ENCODE measurements at places on chromosomes 1 and 21.

- DNase-seq, result peak; percentile 61
Observed at GRCh38 chr1:160607011-160607671, 27.8 kb upstream of the CD84 start.

- peak; percentile 61 for DNase-seq
Observed at GRCh38 chr1:206685769-206686477, 1.2 kb downstream of the MAPKAPK2 start.

- DNase-seq, result no peak
Observed at GRCh38 chr1:53047737-53048736, 14.0 kb upstream of the PODN start.

DNA sequence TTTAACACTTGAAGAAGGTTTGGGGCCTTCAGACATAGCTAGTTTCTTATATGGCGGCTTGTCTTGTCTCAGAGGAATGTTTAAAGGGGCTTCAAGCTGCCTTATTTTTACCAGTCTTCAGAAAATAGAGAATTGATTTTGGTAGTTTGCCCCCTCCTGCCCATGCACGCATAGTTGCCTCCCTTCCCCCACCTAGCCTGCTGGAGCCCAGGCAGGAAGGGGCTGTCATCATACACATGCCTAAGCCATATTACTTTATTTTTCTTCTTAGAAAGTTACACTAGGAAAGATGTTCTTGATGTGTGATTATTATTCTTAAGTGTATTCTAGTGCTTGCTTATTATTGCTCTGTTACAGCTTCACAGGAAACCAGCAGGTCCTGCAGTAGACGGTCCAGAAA, 18.3 kb downstream of the PBX1 start:
- no peak for DNase-seq

DNA sequence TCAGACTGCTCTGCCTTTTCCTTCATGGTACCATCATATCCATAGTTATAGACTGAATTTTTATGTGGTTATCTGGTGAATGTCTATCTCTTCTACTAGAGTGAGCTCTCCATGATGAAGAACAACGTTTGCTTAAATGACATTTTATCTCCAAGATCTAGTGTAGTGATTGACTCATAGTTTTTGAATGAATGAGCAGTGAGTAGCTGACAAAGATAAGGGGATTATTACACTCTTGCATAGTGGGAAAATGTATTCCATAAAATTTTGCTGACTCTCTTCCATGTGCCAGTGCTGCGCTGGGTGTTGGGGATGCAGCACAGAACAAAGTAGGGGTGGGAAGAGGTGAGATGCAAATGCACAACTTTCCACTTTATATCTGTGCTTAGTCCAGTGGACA, 147.7 kb downstream of the TGFB2 start:
- no peak for DNase-seq

DNA sequence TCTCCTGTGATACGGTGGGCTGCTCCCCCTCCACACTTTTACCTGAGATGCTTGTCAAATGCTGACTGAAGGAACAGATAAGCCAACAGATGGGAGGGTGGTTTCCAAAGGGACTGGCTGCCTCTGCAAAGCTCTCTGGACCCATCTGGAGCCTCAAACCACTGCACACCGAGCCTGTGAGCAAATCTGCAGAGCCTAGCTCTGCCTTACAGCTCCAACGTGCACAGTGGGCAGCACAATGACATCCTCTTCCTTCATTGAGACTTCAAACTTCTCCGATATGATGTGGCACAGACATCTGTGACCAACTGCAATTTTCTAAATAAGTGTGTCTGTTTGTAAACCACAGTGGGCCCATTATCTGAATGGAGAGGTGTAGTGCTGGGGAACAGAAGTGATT, 26.2 kb upstream of the KNCN start:
- no peak for DNase-seq

DNA sequence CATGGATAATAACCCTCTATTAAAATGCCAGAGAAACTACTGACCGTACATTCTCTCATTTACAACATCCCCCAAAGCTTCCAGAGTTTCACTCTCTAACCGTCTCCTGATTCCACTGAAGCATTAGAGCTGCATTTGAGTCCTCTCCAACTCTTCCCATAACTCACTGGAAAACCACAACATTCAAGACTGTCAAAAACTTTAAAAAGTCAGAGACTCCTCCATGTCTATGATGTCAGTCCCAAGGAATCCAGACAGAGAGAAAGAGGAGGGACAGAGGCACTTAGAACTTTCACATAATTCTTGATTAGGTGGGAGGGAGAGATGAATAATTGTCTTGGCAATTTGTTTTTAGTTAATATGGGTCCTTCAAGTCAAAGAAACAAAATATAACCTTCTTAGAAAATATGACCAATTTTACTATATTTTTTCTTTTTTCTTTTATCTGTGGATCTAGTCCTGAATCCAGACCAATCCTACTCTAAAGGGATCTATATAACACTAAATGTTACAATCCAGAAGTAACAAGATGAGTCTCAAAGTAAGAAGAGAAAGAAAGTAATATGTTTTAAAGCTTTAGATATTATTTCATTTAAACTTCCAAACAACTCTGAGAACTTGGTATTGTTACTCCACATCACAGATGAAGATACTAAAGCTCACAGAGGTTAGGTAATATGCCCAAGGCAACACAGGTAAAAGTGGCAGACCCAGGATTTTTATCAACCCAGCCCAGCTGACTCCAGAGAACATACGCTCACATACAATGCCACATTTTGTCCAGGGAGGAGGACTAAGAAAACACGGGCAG, 23.8 kb downstream of the OTUD7B start:
- DNase-seq, result no peak

DNA sequence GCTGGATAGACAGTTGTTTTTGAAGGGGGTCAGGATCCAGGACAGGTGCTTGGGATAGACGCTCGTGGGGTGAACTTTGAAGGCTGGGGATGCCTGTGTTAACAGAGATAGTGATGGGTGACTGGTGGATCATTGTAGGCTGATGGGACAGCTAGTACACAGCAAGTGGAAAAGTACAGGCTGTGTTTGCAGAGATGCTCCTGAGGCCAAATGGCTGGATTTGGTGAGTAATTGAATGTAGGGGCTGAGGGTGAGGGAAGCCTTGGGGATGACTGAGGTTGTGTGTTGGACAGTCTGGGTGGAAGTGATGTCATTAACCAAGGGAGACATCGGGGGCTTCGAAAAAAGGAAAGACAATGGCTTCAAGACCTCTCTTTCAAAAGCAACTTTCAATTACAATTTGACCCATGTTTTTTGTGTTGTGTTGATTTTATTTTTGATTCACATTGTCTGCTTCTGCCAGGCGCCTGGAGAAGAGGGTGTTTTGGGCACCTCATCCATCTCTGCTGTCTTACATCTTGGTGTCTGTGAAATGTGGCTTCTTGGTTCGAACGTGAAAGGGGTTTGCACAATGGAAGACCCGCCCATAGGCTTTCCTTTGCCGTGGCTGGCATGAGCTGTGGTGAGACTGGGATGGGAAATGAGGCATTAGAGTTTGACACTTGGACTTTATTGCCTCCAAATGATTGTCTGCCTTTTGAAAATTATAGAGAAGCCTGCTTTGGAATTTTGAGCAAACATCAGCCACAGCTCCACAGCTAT, 147.5 kb downstream of the FOXD2 start:
- DNase-seq, result no peak

- no peak for DNase-seq
Observed at GRCh38 chr1:76388261-76388660, 313.7 kb downstream of the ST6GALNAC3 start.

DNA sequence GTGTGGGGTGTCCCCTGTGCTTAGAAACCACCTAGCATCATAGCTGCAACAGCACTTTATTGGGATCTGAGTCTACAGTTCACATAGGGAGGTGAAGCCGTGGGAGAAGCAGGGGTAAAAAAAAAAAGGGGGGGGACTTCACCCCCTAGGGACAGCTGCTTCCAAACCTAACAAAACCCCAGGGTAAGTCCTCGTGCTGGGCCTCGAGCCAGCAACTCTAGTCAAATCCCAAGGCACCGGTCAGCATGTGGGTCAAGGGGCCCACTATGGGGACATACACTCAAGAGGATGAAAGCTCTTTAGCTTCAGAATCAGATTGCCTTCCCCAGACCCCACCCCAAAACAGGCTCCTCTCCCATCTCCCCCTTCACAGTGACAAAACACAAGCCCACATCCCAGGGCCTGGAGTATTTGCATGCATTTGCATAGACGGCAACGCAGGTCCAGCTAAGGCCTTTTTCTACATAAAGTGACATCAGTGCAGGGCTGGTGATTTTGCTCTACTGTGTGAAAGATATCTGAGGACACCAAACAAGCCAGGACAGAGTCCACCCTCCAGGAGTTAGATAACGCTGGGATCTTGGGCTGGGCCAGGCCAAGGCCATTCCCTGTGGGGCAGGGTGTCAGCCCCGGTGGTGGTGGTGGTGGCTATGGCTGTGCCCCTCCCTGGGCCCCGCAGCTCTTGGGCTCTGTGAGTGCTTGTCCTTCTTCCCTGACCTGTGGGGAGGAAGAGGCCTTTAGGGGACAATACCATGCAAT, 8.1 kb upstream of the PMVK start:
- no peak for DNase-seq

GRCh38 chr1:70583522-70583921, 172.5 kb downstream of the CTH start:
- DNase-seq, result no peak

GRCh38 chr1:164801791-164802502, 243.0 kb downstream of the PBX1 start:
- DNase-seq, result no peak

- DNase-seq, result no peak
Observed at GRCh38 chr1:232793944-232794343, 11.3 kb upstream of the MAP10 start.

GRCh38 chr1:82492159-82492558, 691.4 kb downstream of the ADGRL2 start:
- DNase-seq, result no peak

GRCh38 chr1:53982763-53983104, 35.3 kb downstream of the LDLRAD1 start:
- DNase-seq, result no peak

- DNase-seq, result no peak
Observed at GRCh38 chr1:156540955-156541354, 31.4 kb downstream of the IQGAP3 start.

- DNase-seq, result peak; percentile 35
Observed at GRCh38 chr1:153921803-153922075, 1.0 kb downstream of the GATAD2B start.

DNA sequence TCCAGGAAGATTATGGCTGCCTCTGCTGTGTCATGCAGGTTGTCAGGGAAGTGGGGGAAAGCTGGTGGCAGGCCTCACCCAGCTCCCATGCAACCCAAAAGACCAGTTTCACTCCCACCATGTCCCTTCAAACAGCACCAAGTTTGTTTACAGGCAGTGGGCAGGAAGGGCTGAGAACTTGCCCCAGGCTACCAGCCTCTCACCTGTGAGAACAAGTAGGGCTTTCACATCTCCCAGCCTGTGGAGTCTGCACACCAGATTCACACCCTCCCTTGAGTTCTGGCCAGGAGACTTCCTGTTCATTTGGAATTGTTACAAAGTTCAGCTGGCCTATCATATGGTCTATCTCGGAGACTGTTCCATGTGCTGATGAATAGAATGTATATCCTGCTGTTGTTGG, 27.8 kb downstream of the RPAP2 start:
- no peak for DNase-seq

GRCh38 chr1:219446288-219446687, 166.6 kb downstream of the ZC3H11B start:
- DNase-seq, result no peak

DNA sequence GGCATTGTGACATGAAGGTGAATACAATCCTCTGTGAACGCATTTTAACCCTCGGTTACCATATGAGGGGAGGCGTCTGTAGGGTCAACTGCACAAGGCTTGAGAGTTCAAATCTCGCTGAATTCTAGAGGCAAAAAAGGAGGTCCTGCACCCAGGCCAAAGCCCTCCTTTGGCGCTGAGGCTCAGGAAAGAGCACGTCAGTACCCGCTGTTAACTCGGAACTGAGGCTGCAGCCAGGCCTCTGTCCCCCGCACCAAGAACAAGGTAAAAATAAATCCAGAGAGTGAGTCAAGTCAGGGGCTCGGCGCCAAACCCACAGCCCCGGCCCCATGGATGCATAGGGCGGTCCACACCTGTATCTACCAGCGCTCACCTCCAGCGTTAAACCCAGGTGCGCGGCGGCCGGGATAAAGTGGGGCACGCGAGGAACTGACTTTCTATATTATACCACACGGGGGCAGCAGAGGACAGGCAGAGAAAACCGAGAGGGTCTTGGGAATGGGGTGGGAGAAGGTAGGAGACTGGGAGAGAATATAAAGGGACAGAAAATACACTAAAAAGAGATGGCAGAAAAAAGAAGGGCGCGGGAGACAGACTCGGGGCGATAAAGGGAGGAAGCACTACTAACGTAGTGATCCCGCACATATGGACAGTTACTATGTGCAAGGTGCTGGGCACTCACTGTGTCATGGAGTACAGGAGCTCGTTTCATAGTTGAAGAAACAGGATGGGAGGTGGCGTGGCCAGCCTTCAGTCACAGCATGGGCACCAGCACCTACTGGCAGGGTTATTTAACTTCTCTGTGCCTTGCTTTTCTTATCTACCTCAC, 54.9 kb downstream of the DMRTA2 start:
- DNase-seq, result peak; percentile 34

- no peak for DNase-seq
Observed at GRCh38 chr1:174892016-174892415, 107.7 kb upstream of the CACYBP start.

- DNase-seq, result no peak
Observed at GRCh38 chr1:178344513-178345091, 152.2 kb downstream of the CLEC20A start.

GRCh38 chr1:111032295-111032897, 68.7 kb upstream of the LRIF1 start:
- no peak for DNase-seq

- DNase-seq, result no peak
Observed at GRCh38 chr1:234556245-234556943, 53.6 kb downstream of the IRF2BP2 start.

- DNase-seq, result peak; percentile 68
Observed at GRCh38 chr1:111214884-111215283, 12.6 kb upstream of the CHI3L2 start.

DNA sequence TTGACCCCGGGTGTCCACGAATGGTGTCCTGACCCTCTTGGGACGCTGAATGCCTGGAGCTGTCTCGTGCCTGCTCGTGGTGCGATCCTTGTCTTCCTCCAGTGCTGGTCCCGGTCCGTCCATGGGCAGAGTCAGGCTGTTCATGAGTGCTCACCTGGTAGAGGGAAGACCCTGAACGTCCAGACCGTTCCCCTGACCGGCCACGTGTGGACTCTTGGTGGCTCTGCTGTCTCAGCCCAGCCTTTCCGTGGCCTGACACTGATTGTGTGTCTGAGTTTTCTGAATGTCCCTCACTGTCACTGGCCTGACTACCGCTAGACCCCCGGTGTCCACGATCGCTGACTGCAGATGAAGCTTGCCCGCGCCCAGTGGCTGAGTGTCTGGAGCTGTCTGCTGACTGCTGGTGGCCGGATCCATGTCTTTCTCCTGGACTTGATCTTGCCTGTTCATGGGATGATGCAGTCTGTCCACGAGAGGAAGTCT, 11.7 kb downstream of the FLG start:
- no peak for DNase-seq

DNA sequence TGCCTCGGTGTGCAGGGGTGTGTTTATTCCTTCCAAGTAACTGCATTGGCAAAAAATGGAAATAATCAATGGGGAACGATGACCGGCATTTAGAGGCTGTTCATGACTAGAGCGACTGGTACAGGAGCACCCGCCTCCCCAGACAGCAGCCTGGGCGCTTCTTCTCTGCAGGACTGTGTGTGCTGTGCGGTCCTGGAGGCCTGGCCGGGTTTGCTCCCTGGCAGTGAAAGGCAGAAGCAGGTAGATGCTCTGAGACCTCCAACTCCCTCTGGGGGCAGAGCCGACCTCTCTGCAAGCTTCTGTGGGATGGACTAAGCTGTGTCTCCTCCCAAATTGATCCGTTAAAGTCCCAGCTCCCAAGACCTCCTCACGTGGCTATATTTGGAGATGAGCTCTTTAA, 59.2 kb upstream of the ACTRT2 start:
- no peak for DNase-seq
